ENCODE measurements at places on chromosomes 12 and 14.

DNA sequence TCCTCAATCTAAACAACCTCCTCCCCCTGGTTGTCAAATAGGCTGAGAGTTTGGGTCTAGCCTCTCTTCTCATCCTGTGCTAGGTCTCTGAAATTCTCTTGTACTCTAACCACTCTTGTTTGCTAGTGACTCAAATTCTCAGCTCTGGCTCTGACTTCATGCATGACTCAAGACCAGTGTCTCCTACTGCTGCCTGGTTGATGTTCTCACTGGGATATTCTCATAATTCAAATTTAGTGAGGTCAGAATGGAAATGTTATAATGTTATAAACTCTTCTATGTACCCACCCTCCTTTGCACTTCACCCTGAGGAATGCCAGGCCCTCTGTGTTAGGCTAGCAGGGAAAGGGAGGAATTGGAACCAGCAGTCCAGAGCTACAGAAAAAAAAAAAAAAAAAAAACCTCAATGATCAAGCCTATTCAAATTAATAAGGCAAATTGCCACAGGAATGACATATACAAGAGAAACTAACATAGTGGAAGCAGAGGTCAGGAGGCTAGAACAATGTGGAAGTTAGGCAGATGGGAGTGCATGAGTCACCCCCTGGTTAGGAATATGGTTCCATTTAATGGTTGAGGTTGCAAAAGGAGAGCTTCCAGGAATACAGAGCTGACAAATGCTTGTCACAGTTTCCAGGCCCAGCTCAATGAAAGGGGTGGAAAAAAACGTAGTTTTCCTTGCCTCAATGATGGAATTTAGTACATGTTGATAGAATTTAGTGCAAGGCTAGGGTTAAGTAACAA is 459.5 kb downstream of the RMST start:
- peak; percentile 15 for DNase-seq

GRCh38 chr14:101111620-101112290 is 208.2 kb upstream of the RTL1 start:
- DNase-seq = no peak

- DNase-seq = no peak
Observed at GRCh38 chr14:74301594-74302151, 1.1 kb downstream of the ABCD4 start.

- no peak for DNase-seq
Observed at GRCh38 chr14:105418269-105419194, 1.1 kb upstream of the MTA1 start.

GRCh38 chr14:65772921-65773574 is 360.5 kb downstream of the FUT8 start:
- no peak for DNase-seq

- DNase-seq = no peak
Observed at GRCh38 chr12:84842406-84843013, 70.1 kb downstream of the SLC6A15 start.

DNA sequence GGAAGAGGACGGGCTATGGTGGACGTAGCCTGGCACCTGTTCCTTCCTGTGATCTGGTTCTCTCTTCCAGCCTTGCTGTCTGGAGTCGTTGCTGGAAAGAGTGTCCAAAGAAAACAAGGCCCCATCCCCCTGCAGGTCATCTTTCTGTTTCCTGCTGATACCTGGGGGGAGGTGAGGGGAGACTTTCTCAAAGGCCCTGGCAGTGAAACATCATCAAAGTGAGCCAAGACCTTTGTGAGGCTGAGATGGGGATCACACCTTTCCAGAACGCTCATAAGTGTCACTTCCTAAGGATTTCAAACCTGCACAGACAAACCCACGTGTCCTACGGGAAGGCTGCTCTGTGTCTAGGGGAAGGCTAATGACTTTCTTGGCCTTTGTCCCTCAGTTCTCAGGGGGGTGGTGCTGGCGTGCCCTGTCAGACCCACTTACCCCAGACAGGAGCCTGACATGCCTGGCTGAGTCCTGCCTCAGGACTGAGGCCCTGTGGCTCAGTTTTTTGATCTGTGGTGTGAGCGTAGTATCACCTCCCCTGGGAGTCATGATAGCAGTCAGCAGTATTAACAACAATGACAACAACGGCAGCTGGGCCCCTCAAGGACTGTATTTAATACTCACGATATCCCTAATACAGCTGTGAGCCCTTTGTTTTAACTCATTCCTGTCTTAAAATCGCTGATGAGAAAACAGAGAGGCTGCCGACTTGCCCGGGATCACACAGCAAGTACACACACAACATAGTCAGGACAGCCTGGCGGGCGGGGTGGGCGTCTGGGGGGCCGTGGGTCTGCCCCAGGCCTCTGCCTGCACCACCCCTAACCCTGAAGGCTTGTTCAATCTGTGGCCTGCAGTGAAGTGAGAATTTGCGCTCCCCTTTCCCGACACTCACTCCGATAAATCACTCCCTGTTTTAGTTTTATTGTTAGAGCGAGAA is 235.2 kb downstream of the SLC41A2 start:
- no peak for DNase-seq

- no peak for DNase-seq
Observed at GRCh38 chr14:37711831-37712475, 116.5 kb downstream of the TTC6 start.
